ENCODE measurements at places on chromosomes 12 and 14. TPM values are rescaled to one million over a fixed set of nuclear protein-coding genes. Genes with fewer than 3 reads are reported as not detected.

- DNase-seq: no peak
Observed at GRCh38 chr14:48937541-48938195, 648.5 kb downstream of the RPS29 start.

ABHD12B gene
- total RNA-seq: 3.9 TPM

SCNN1A gene
- total RNA-seq: 459 TPM

ARHGDIB gene
- 23.5 TPM for total RNA-seq

OR5AU1 gene
- total RNA-seq: not detected

Measured in left colon (tissue), 2 donors.